AG04450 (cell line): ENCODE measurements at places on chromosomes 13 and 19.

- no peak for DNase-seq
Observed at GRCh38 chr13:74025369-74025768, 108.8 kb downstream of the KLF12 start.

DNA sequence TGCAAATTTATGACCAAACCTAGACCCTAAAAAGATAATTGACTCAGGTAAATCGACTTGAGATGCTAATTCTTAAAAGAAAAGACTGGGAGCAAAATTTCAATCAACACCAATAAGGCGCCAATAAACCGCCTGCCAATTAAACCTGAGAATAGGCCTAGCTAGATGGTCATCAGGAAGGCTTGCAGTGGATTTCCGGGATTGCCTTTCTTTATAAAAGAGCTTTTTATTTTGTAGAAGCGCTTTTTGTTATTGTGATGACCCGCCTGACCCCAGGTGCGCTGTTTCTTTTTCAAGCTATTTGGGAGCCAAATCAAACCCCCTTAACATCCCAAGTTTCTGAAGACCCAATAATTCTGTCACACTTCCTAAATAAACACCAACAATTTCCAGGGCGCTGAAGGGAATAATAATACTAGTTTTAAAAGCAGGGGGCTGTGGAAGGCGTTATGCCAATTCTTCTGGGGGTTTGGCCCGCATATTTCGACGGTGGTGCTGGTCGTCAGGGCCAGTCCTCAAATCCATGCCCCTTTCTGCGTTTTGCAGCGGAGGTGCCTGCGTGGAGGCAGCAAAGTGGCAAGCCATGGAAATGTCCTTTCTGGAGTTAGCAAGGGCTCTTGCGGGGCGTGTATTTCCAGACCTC is 2.9 kb upstream of the ZIC5 start:
- DNase-seq, result no peak

DNA sequence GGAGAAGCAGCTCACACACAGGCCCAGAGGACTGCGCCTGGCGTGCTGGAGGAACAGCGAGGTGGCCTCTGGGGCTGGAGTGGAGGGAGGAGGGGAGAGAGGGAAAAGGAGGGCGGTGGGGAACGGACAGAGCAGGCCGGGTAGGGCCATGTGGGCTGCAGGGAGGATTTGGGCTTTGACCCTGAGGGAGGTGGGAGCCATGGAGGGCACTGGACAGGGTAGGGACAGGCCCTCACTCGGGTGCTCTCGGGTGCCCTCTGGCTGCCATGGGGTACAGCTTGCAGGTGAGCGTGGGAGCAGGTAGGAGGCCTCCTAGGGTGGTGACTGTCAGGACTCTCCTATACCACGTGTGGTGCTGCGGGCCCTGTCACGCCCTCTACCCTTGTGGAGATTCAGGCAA is 22.8 kb downstream of the PLIN4 start:
- DNase-seq, result no peak

- DNase-seq, result no peak
Observed at GRCh38 chr13:112161521-112162301, 94.8 kb downstream of the SOX1 start.

GRCh38 chr13:113001241-113002140 is 32.5 kb downstream of the MCF2L start:
- DNase-seq, result no peak

DNA sequence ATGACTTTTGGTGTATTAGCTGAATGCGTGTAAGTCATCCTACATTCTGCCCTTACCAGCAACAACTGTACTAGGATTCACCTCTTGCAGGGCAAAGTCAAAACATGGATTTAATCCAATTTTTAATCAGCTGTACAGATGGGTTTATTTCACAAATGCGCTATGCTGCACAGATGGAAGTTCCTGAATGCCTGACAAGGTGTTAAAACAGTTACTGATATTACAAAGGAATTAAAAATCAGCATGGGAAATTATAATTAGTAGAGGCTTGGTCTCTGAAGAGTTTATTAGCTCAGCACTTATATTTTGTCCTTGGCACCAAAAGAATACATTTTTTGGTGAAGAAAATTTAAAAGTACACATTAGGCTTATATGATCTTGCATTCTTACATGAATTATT is 448.9 kb downstream of the PCDH9 start:
- no peak for DNase-seq

- no peak for DNase-seq
Observed at GRCh38 chr13:88651531-88651930, 980.4 kb downstream of the SLITRK5 start.

GRCh38 chr13:73329355-73329754 is 270.6 kb downstream of the KLF5 start:
- no peak for DNase-seq

DNA sequence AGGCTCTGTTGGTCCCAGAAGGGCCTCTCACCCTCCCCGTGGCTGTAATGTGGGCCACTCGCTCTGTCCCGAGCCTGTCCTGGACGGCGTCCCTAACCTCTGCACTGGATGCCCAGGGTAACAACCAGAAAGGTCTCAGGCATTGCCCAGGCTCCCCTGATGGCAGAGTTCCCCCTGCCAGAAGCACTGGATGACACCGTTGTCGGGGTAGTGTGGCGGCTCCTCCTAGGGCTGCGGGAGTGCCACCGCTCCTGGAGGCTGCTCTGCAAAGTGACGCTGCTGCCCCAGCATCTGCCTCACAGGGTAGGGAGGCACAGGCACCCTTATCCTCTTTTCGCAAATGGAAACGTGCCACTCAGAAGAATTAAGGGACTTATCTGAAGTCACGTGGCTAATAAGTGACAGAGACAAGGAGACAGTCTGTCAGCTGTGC is 32.0 kb downstream of the MPHOSPH8 start:
- DNase-seq, result no peak

DNA sequence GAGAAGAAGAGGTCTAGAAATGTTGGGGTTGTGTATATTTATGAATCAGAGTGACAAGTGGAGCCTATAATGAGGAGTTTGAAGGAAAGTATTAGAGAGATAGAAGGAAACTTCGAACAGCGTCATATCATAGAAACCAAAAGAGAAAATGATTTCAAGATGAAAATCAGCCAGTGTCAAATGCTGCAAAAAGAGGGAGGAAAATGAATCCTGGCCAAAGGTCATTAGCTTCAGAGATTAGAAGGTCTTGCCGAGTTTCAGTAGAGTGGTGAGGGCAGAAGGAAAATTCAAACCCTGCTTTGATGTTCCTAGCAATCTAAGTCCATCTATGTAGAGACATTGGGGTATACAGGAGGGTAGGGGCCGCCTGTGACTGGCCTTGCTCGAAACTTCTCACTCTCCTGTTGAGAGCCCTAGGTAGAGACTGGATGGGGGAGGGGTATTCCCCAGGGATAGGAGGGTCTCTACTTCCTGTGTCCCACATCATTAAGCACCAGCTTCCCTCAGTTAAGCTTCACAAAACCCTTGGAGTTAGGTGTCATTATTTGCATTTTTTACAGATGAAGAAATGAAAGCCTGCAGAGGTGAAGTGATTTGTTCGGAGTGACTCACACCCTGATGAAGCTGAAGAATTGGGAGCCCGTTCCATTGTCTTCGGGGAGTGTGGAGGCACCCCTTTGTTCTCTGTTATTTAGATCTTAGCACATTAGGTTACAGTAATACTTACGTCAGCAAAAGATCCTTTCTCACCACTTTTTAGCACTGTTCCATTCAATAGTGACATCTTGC is 62.8 kb downstream of the FGF9 start:
- no peak for DNase-seq

GRCh38 chr13:111304041-111304544 is 16.3 kb upstream of the TEX29 start:
- DNase-seq, result no peak

- no peak for DNase-seq
Observed at GRCh38 chr19:51226067-51226466, 1.2 kb downstream of the CD33 start.

DNA sequence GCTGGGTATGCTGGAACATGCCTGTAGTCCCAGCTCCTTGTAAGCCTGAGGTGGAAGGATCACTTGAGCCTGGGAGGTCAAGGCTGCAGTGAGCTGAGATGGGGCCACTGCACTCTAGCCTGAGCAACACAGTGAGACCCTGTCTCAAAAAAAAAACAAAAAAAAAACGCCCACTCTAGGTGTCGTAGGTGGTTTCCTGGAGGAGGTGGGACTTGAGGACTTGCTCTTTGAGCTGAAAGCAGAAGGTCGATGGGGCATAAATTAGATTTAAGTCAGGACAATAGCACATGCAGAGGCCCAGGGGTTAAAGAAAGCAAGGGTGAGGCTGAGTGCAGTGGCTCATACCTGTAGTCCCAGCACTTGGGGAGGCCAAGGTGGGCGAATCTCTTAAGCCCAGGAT is 12.9 kb upstream of the ILF3 start:
- no peak for DNase-seq

DNA sequence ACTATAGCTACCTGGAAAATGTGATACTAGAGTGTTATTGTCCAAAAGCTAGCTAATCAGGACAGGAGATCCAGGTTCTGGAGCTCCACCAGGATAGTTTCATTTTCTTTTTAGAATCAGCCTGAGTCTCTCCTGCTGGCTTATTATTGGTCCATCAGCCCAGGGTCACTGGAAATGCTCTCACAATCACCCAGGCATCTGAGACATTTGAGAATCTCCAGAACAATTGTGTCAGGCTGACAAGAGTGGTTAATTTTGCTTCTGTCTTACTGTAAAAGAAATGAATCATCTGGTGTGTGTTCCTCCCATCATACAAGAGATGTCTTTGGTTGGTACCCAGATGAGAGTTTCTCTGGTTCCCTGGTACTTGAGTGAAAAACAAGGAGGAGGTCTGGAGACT is 43.6 kb upstream of the ZNF681 start:
- no peak for DNase-seq

DNA sequence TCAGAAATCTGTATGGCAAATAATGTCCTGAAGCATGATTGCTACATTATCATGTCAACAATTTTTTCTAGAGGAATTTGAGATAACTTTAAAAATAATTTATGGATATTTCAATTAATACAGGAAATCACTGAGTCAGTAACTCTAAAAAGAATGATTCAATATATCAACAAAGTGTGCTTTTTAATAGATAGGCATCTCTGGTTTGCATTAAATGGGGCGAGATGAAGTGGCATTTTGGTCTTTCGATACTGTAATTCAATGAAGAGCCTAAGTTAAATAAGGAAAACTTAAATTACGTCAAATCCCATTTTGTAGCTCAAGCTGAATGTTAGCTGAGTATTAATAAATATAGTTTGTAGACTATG is 342.8 kb downstream of the DACH1 start:
- no peak for DNase-seq

DNA sequence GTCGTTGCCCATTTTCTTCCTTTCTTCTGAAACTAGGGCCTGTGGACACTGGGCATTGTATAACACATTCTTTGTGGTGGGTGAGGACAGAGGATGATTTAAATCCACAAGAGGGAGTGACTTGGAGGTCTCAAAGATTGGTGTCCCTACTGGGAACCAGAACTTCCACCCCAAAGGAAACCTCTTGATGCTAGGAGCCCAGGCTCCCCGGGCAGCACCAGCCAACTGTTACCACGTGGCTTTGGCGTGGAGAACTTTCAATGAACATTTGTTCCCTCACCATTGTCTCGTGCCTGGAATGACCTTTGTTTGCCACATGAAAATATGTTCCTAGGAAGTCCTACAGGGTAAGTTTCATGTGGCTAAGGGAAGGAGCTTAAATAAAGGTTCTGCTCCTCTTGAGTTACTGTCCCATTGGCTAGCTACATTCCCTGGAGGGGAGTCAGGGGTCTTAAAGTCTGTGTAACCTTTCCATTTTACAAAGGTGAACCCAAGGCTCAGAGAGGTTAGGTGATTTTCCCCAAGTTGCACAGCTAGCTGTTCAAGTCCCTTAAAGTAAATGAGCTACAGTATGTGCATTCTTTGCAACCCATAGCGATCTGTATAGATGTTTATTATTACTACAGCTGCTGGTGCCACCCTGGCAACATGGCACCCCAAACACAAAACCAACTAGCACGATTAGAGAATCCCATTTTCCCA is 5.0 kb upstream of the CDX2 start:
- no peak for DNase-seq

- no peak for DNase-seq
Observed at GRCh38 chr19:58088521-58089052, 9.4 kb downstream of the ZSCAN18 start.

- no peak for DNase-seq
Observed at GRCh38 chr13:93108111-93108601, 118.5 kb upstream of the GPC6 start.

GRCh38 chr13:21124852-21125251 is 51.5 kb downstream of the SKA3 start:
- no peak for DNase-seq

- no peak for DNase-seq
Observed at GRCh38 chr19:46983097-46983496, 36.5 kb upstream of the NPAS1 start.

GRCh38 chr13:25288966-25289365 is 1.7 kb upstream of the MTMR6 start:
- no peak for DNase-seq

- no peak for DNase-seq
Observed at GRCh38 chr13:52849291-52850071, 1.0 kb upstream of the PCDH8 start.

DNA sequence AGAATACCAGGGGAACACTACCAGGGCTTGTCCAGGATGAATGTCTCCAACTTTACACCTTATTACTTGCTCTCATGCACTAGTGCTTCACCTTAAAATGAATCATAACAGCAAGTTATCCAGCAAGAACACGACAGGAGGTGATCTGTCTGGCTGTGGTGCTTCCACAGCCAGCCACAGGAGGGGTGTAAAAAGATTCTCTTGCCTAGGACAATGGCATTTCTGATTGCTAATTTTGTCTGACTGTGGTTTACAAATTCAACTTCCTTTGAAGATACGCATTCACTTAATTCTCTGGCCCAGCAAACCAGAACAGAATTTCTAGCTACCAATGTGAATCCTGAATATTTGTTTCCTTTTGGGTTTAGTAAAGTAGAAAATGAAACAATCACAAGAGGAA is 23.1 kb upstream of the COG3 start:
- no peak for DNase-seq

- no peak for DNase-seq
Observed at GRCh38 chr13:38680912-38681311, 6.0 kb upstream of the FREM2 start.

DNA sequence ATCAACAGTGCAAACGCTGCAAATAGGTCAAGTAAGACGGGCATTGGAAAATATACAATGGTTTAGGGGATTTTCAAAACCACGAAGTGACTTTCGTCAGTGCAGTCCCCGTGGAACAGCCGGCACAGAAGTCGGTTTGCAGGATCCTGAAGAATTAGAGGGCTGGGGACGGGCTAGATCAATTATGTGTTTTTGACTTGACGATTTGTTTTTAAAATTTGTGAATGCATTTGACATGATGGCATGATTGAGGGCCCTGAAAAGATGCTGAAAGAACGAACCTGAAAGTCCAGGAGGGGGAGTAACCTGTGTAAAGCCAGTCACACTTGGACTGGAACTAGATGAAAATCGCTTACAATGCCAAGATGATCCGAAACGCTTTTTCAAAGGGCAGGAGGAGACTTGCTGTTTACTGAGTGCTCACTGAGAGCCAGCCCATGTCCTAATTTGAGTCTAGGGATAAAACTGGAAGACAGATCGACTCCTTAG is 8.9 kb upstream of the DGKH start:
- DNase-seq, result no peak

DNA sequence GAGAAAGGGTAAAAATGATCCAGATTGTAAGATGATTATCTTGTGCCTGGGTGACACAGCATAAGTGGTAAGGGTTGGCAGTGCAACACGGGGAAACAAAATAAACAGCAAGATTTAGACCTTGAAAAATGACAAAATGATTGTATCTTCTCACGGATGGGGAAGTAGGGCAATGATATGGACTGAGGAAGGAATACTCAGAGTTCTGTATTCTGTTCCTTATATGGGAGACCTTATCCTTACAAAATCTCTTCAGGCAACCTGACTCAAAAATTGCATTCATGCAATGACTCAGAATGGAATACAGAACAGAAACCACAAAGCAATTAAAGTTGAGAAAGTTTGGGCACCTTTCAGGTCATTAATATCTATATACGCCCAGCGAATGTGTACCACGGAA is 149.0 kb downstream of the HS6ST3 start:
- no peak for DNase-seq
